Ammon's horn (tissue), 1 donor: ENCODE measurements at places on chromosomes 4 and X.
A peak's percentile ranks its signal among the peaks of the same experiment; 100 is the strongest.

DNA sequence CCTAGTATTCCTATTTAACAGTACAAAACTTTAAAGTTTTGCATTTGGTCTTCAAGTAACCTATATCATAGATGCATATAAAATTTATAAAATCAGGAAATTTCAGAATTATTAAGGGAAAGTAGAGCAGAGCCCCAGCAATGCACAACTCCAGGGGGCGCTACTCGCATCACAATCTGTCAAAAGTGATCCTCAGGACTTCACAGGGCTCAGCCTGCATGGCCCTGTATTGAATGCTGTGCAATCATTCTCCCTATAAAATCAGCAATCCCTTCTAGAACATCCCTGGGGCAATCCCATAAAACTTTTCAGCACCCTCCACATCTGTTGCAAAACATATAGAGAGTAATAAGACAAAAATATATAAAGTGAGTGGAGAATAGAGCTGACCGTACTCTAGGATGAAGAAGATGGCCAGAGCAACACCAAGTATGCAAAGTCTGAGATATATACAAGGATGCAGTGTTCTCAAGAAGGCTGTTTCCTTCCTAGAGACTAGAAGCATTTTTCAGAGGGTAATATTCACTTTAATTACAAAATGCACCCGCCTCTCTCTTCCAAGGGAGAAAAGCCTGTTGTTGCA, 12.5 kb upstream of the PPARGC1A start:
- DNase-seq: no peak

- no peak for DNase-seq
Observed at GRCh38 chr4:25943312-25943711, 29.3 kb downstream of the SMIM20 start.

GRCh38 chr4:168841672-168842019, 168.4 kb downstream of the CBR4 start:
- DNase-seq: no peak

- DNase-seq: no peak
Observed at GRCh38 chr4:71648448-71648847, 135.4 kb downstream of the GC start.

DNA sequence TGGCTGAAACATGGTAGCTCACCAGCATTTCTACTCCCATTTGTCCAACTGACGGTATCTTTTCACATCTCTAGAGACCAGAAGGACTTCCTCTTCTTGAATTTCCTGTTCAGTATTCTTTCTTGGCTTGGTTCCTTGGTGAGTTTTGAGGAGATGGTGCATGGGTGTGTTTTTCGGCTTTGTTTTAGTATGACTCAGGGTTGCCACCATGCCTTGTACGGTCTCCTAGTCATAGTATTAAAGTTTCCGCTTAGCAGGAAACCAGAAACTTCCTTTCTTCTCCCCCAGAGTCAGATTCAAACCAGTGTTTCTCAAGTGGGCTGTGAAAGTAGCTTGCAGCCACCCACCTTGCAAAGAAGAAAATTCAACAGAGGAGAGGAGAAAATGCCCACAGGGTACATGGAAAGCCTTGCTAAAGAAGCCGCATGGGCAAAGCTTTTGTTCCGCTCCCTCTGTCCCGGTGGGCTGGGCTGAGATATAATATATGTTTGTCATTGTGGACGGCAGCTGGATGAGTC, 5.7 kb downstream of the CD99 start:
- DNase-seq: peak; percentile 55

GRCh38 chr4:90226734-90227133, 99.5 kb downstream of the CCSER1 start:
- DNase-seq: no peak

- no peak for DNase-seq
Observed at GRCh38 chr4:757111-757510, 51.5 kb downstream of the PCGF3 start.

DNA sequence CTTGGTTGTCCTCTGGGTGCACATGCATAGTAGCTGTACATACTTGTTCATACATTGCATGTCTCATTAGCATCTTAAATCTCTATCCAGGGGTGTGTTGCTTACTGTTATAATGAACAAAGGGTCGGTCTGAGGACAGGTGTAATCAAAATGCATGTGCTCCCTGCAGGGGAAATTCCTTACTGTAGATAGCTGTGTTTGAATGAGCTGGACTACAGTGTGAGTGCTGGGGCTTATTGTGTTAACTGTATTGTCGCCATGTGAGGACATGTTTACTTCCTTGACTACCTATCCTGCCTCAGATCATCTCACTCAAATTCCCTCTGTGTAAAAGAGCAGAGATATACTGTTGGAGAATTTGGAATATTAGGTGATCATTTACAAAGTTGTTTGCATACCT, 98.7 kb downstream of the KLHL34 start:
- DNase-seq: no peak

- no peak for DNase-seq
Observed at GRCh38 chr4:185742766-185743165, 69.2 kb downstream of the SORBS2 start.

DNA sequence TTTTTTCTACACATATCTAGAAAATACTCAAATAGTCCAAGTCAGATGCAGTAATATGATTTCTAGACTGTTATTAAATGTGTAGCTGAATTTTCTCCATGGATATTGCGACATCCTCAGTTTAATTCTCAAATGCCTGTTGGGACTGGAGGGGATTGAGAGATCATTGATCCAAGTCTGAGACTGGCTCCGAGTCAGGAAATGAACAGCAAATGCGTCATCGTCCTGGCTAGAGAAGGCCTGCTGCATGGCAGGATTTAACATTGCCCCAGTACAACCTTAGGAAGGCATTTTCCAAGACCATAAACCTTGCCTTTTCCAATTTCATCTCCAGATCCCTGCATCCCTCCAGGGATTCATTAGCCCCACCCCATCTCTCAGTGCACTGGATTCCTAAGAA, 56.6 kb upstream of the SLC6A14 start:
- no peak for DNase-seq

- DNase-seq: no peak
Observed at GRCh38 chrX:39002466-39002865, 201.2 kb downstream of the MID1IP1 start.

- no peak for DNase-seq
Observed at GRCh38 chr4:172152284-172152683, 339.1 kb downstream of the GALNTL6 start.

DNA sequence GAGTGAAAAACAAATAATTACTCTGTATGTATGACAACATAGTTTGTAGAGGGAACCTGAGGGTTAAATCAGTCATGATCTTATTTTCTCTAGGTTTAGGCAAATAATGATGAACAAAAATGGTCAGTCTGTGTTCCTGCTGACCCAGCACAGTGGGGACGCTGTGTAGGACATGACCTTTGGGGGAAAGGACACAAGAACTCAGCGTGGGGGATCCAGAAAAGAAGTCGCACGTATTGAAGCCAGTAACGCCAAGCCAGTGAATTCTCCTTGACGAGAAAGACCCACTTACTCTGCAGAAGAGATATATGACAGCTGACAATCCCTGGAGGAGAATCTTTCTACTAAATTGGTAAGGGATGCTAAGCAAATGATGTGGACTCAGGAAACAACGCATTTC, 36.6 kb downstream of the HELT start:
- DNase-seq: no peak

GRCh38 chr4:46765465-46765864, 143.6 kb downstream of the COX7B2 start:
- DNase-seq: no peak

- DNase-seq: no peak
Observed at GRCh38 chr4:151569650-151570049, 160.7 kb downstream of the FHIP1A start.
